ENCODE measurements at places on chromosomes 16 and 17.

- no peak for DNase-seq
Measured at GRCh38 chr16:29126057-29126494, 141.2 kb downstream of the LAT start.

DNA sequence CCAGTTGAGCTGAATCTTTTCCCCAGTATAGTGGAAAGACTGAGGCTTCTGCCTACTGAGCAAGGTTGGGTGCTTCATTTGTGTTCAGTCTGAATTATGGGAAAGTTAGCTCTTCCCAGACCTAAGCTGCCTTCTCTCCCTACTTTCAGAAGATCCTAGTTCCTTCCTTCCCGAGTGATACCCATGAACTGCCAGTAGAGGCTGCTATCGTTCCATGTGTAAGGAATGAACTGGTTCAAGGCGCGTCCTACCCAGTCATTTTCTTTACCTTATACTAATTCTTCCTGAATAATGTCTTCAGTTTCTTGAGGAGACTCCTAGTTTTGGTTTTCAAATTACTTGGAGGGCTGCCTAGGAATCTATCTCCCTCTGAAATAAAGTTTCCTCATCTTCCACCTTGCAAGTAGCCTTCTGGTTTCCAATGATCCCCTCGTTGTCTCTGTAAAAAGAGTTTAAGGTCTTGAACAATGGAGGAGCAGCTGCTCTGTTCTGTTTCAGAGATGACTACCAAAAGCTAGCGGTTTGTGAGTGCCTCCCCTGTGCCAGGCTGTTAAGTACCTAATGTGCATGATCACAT lies 934 bp upstream of the AOC2 start:
- no peak for DNase-seq

DNA sequence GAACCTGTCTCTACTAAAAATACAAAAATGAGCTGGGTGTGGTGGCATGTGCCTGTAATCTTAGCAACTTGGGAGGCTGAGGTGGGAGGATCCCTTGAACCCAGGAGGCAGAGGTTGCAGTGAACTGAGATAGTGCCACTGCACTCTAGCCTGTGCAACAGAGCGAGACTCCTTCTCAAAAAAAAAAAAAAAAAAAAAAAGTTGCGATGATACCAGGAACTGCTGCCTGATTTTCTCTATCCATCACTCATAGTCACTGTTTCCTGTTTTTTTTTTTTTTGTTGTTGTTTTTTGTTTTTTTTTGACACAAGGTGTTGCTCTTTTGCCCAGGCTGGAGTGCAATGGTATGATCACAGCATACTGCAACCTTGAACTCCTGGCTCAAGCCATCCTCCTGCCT lies 59.2 kb downstream of the ABCC1 start:
- no peak for DNase-seq

DNA sequence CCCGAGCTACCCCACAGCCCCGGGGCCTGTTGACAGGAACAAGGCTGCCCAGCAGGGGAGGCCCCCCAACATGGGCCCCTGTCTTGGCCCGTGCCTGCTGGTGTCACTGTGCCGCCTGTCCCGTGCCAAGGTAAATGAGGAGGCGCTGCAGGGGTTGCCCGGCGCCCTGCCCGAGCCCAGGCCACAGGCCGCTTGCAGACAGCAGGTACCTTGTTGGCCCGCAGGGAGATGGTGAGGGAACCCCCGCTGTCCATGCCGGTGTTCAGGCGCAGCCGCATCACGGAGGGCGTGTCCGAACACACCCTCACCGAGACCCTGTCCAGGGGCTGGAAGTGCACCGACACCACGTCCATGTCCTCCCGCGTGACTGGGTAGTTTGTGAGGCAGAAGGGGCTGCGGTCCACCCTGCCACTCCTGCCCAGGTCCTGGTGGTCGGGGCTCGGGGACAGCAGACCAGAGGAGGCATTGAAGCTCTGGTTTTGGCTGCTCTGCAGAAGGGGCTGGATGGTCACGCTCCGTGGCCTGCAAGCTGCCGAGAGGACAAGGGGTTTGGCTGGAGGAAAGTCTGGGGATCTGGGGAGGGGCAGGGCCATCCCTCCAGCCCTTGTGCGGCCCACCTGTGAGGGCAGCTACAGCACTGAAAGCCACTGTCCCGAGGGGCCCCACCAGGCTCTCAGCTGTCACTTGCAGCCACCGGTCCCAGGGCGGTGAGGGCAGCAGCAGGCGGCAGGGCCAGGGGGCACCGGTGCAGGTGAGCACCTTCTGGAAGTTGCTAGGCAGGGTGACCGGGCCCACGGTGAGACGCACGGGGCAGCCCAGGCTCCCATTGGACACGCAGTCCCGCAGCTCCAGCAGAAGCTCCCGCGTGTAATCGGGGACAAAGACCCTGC lies 5.6 kb downstream of the PGAP6 start:
- DNase-seq, result no peak

- DNase-seq, result no peak
Measured at GRCh38 chr16:16025214-16025968, 76.0 kb downstream of the ABCC1 start.

DNA sequence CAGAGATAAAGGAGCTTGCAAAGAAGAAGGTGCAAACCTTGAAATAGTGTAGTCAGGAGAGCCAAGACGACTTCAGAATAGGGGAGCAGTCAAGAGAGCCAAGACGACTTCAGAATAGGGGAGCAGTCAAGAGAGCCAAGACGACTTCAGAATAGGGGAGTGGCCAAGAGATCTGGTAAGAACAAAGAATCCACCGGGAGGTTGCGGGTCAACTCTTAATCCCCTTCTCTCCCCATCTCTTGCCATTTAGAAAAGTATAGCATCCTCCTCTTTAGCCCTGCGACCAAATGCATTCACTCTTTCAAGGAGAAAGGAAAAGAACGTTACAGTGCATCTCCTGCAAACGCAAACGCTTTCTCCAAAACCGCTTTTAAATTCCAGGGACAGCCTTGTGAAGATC lies 713 bp downstream of the KNOP1 start:
- DNase-seq, result no peak

GRCh38 chr16:70160821-70161220 lies 12.8 kb upstream of the CLEC18C start:
- DNase-seq, result no peak

DNA sequence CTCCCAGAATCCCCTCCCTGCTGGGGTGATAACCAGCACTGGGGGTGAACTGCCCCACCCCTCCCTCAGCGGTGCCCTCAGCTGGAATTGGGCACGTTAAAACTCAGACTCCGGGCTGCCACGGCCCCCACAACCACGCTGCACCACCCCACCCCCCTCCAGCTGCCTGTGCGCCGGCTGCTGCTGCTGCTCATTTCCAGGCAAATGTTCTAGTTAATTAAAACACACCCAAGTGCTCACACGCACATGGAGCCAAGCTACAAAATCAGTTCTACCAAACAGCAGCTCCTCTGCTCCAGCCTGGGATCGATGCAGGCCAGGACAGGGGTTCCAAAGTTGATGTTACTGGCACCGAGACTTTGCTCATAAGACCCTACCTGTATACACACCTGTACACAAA lies 180.5 kb downstream of the ZNF423 start:
- DNase-seq, result no peak

GRCh38 chr17:17971431-17972125 lies 622 bp downstream of the TOM1L2 start:
- no peak for DNase-seq

Measured in esophagus squamous epithelium (tissue), 5 donors.